ENCODE measurements at places on chromosomes 11 and 22.

- DNase-seq, result no peak
These were observed 392.9 kb downstream of the NTM start for GRCh38 chr11:131763193-131763890.

DNA sequence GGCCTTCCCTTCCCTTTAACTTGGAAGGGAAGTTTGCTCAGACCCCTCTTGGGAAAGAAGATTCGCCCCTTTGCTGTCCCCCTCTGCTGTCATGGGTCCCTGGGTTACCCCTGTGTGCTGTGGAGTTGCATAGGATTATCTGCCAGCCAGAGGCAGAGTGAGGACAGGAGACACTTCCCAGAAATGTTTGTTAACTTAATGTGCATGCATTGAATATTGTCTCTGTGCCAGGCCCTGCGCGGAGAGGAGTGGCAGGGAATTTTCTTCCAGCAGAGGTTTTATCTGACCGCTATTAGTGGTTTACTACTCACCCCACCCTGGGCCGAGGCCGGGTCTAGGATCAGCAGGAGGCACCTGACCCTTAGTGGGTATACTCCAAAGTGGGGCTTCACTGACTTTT lies 894.8 kb downstream of the TBC1D22A start:
- DNase-seq, result no peak

DNA sequence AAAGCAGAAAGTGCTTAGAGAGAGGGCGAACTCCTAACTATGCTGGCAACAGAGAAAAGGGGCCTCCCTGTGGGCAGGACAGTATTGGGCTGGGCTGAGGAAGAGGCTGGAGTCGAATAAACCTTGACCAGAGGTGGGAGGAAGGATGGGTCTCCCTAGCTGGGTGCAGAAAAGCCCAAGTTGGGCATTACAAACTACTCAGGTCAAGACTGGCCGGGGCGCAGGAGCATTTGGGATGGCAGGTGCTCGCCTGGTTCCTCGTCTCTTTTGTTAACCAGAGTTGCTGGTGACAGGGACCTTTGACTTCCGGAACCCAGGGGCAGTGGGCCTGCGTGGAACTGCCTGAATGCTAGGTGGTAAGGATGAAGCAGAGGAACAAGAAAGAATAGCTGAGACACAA lies 80.3 kb upstream of the SHISAL1 start:
- DNase-seq, result no peak

GRCh38 chr11:14360976-14361375 lies 2.0 kb upstream of the RRAS2 start:
- DNase-seq, result no peak

GRCh38 chr22:36332623-36333332 lies 55.0 kb downstream of the MYH9 start:
- DNase-seq, result no peak

- no peak for DNase-seq
These were observed 15.1 kb downstream of the TMEM184B start for GRCh38 chr22:38257650-38258250.

DNA sequence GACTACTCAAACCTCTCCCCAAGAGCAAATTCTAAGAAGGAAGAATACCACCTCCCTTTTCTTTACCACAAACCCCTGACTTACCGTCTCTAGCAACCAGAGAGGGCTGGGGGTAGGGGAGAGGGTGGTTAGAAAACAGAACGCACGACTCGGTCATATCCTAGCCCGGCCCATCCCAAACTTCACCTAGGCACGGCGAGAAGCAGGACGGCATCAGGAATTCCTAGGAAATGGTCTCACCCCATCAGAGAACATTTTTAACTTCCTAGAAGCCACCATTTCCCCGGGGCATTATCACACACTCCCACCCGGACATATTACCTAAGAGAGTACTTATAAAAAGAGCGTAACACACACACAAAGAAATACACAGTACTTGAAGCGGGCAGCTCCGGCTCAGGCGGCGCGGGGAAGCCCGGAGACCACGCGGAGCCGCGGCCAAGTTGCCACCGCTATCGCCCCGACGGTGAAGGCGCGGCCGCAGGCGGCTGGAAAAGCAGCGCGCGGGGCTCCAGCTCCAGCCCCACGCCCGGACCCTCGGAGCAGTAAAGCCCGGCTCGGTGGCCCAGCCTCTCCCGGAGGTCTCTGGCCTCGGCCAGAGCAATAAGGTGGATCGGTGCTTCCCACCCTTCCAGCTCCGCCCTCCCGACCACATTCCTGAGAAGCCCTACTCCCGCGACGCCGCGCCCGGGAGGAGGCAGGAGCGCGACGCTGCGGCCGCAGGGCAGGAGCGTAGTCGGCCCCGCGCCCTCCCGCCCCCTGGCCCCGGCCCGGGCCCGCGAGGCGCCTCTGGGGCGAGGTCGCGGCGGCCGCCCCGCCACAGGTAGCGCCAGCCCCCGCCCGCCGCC lies 878 bp downstream of the RRAS2 start:
- no peak for DNase-seq

GRCh38 chr11:34620820-34621792 lies at the start of gene EHF:
TSS of gene EHF (plus strand) at chr11:34621093. CDS start at chr11:34642631, 21,538 bp downstream.
- no peak for DNase-seq

DNA sequence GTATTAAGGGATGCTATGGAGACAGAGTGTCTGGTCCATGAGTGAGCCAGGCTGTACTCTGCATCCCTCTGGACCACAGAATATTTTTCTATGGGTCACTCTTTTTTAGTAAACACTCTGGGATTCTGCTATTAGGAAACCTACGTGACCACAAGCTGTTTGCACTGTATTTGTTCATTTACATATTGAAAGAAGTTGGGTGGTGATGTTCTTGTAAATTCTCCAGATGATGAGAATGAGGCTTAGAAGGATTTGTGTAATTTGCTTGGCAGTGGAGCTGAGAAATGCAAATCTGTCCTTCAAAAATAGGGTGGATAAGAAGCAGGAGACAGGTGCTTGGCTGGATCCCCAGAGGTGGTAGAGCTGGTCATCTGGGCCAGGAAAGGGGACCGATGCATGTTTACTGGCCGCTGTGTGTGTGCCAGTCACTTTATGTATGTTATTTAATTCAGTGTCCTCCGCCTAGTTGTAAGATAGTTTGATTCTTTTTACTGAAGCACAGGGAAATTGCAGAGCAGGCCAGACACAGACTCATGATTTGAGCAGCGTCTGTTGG lies 63.7 kb upstream of the HEPHL1 start:
- DNase-seq, result no peak

- DNase-seq, result no peak
These were observed 75.9 kb upstream of the PRR5 start for GRCh38 chr22:44625981-44626687.

DNA sequence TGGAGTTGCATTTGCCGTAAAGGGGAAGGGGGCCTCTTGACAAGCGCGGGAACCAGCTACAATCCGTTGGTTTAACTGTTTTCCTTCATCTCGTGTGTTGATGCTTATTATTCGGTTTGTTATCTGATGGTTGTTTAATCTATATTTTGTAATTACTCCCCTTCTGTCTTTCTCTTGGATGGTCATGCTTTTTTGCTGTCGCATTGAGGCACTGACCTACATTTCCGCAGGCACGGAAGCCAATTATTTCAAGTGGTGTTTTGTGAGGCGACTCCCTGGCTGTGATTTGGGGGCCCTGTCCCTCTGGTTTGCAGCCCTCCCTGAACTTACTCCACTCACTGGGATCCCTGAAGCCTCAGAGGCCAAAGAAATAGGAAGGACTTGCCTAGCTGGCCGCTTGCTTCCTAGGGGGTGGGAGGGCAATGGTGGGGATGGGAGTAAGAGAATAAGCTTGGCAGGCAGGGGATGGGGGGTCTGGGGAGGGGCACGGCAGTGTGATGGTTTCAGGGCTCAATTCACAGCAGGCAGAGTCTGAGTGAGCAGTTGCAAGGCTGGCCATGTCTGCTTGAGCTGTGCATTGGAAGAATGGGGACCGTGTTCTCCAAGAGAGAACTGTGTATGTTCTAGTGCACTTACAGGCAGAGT lies 165.8 kb upstream of the B3GAT1 start:
- no peak for DNase-seq

GRCh38 chr11:31397239-31397834 lies 27.7 kb downstream of the DNAJC24 start:
- DNase-seq, result no peak

DNA sequence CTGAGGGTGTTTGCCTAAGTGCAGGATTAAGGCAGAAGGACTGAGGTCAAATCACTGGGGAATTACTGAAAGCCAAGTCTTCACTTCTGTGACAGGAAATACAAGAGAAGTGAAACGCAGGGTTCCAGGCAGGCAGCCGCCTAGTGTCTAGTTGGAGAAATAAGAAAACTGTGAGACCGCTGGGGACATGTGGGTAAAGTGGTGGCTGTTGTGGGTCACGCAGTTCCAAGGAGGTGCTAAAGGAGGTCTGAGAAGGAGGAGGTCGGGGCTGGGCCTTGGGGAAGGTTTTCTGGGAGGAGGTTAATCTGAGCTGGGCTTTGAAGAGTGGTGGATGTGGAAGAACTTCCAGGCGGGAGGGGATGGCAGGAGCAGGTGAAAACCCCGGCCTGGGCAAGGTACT lies 11.2 kb downstream of the MCM5 start:
- DNase-seq, result no peak

GRCh38 chr11:102330231-102330630 lies 12.9 kb downstream of the BIRC3 start:
- no peak for DNase-seq
